ENCODE measurements at places on chromosomes 12 and 14.

DNA sequence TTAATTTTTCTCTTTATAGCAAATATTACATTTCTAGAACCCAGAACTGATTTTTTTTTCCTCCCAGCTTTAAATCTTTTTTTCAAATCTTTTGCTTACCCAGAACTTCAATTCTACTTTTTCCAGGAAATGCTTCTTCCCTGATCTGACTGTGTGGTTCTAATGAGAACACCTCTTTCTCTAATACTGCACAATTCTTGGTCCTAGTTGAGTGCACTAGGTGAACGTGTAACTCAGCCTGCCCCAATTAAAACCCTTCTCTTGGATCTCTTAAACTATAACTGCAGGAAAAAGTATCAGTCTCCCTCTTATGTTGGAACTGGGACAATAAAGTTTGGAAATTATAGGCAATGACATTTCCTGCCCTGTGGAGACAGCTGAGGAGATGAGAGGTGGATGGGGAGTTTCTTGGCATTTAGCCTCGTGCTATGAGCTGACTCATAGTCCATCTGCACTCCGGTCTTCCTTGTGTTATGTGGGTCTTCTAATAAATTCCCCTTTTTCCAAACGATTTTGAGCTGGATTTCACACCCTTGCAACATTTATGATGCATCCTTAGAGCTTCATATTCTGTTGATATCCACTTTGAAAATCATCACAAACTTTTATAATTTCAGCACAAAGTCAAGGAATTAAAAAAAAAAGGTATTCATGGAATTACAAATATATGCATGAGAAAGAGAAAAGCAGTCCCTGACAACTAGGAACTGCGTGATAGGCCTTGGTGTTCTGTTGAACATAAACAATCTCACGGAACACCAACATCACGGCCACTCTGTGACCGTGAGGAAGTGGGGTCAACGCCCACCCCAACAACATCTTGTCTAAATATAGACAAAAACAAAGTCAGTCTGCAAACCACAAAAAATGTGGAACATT, 52.4 kb downstream of the BRMS1L start:
- DNase-seq = no peak

- no peak for DNase-seq
Observed at GRCh38 chr14:100200311-100200710, 38.6 kb upstream of the YY1 start.

DNA sequence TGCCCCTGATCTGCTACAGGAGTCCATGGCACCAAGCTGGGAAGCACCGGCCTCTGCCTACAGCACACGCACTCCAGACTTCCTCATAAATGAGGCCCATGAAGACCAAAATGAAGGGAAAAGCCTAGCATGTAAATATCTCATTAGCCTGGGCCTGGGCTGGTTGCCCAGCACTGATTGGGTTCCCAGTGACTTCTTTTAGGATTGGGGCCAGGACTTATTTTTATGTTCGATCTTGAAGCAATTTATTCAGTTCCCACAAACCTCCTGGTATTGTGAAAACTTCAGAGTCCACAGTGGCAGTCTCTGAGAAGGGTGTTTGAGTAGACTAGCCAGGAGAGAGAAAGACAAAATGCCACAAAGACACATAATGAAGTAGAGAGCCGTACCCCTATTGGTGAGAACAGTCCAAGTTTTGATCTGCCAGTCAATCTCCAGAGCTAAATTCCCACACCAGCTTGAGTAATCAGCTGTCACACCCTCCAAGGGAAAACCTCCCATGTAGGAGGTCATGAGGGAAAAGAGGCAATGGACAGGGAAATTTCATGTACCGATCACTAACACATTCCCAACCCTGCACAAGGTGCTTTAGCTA, 78.2 kb downstream of the PHLDA1 start:
- no peak for DNase-seq

- no peak for DNase-seq
Observed at GRCh38 chr12:25293653-25294052, 42.9 kb upstream of the KRAS start.

DNA sequence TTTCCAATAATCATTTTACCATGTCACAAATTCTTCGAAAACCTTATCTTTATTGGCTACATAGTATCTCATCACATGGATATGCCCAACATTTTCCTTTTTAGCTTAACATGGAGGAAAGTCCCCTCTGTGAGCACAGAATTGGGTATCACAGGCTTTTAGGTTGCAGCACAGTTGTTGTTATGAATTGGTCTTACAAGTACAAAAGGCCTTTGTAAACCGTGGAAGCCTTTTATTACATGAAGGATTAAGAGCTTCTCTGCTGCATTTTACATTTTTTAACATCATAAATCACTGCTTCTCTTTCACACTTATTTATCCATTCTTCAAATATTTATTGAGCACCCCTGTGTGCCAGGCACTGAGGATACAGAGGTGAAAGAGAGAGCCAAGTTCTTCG, 26.2 kb downstream of the UBE3B start:
- no peak for DNase-seq

DNA sequence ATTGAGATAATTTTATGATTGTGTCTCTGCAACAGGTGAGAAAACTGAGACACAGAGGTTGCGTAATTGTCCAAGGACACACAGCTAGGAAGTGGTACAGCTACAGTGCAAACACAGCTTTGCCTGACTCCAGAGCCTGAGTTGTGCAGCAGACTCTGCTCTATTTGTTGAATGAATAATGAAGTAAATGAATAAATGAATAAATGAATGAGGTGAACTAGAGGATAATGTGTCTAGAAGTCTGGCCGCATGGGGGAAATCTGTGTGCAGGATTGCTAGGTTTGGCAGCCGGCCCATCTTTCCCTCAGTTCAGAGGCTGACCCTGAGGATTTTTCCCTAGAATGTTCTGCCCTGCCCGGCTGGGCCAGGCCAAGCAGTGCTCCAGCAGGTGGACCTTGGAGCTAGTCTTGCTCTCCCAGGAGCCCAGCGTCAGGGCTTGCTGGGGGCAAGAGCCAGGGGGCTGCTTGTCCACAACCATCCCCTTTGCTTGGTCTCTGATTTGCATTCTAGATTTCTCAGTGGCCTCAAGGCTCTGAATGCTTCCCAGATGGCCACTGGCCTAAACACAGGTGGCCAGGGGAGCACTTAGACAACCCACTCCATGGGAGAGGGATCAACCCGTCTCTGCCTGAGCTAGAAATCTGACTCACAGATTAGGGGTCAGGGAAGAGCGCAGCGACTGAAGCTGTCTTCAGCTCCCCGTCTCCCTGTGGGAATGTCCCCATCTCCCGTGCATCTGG, 225.2 kb downstream of the C12orf75 start:
- DNase-seq = no peak

DNA sequence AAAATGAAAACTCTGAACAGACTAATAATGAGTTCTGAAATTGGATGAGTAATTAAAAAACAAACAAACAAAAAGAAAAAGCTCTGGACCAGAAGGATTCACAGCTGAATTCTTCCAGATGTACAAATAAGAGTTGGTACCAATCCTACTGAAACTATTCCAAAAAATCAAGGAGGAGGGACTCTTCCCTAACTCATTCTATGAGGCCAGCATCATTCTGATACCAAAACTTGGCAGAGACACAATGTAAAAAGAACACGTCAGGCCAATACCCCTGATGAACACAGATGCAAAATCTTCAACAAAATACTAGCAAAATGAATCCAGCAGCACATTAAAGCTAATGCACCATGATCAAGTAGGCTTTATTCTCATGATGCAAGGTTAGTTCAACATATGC, 183.9 kb upstream of the CNOT2 start:
- DNase-seq = no peak

DNA sequence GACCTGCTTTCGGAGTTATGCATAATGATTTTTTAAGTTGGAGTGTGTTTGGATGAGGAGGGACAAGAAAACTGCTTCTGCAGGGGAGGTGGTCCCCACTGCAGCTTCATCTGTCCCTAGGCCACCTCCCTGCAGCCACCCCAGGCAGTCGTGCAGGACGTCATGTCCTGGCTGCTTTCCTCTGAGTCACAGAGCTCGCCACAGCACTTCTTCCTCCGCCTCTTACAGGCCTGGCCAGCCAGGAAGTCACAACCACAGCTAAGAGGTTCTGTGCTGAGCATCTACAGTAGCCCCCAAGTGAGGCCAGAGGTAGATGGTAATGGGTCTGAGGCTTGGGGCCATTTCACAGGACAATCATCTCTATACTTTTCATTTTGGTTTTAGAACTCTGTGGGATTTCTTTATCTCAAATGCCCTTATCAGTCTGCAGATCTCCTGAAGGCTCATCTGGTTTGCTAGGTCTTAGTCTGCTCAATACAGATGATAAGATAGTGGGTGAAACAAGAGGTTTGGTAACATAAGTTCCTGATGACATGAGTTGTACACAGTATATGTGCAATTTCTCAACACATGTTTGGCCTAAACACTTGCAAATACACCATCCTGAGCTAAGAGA, 106.4 kb downstream of the ARF6 start:
- DNase-seq = peak; percentile 87

DNA sequence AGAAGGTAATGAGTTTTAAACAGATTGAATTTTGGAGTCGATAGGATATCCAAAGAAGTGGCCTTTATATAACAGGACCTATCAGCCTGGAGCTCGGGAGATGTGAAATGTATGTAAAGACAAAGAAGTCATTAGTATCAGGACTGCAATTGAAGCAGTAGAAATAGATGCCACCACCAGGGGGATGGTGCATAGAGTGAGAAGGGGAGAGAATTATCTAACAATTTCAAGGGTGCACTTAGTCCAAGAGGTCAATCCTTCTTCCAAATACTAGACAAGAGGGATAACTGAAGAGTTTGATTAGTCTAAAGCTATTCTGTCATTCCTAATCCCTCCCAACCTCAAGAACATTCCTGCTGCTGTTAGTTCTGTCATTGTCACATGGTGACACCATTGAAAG, 127.8 kb downstream of the CFAP54 start:
- DNase-seq = no peak

- no peak for DNase-seq
Observed at GRCh38 chr14:94472842-94473241, 3.2 kb downstream of the SERPINA9 start.

DNA sequence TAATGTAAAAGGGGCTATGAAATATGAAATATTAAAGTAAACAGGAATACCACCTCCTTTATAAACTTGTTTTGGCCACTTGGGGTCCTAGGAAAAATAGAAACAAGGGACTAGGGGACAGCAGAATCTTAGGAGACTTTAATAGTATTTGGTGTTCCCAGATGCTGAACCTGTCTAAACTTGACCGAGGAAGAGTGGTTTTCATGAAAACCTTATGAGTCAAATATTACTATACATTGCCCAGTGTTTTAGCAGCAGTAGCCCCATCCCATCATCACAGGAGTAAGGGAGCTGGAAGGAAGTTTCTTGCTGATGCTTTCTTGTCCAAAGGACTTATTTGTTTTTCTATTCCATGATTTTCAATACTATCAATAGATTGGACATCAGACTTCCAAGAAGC, 177.5 kb upstream of the CAND1 start:
- no peak for DNase-seq

- no peak for DNase-seq
Observed at GRCh38 chr14:61382842-61383241, 61.5 kb downstream of the PRKCH start.

DNA sequence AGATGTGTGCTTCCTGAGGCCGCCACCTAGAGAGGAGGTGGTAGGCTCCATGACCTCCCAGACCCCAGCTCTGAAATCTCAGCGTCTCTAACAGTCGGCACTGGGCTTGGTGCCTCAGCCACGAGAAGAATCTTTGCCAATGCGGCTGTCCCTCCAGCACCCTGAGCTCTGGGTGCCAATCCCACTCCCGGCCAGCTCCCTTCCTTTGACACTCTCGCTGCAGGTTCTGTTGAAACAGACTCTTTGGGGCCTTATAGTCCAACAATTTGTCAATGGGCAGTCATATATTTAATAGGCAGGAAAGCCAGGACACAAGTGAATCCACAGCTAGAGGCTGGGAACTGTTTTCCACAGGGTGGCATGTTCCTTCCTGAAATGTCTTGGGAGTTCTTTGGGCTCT, 52.8 kb downstream of the PRMT8 start:
- DNase-seq = no peak

- DNase-seq = no peak
Observed at GRCh38 chr14:97129639-97130038, 332.5 kb downstream of the VRK1 start.

GRCh38 chr12:80293759-80294158, 150.3 kb upstream of the PTPRQ start:
- no peak for DNase-seq

- no peak for DNase-seq
Observed at GRCh38 chr12:82648259-82648909, 38.3 kb upstream of the TMTC2 start.

DNA sequence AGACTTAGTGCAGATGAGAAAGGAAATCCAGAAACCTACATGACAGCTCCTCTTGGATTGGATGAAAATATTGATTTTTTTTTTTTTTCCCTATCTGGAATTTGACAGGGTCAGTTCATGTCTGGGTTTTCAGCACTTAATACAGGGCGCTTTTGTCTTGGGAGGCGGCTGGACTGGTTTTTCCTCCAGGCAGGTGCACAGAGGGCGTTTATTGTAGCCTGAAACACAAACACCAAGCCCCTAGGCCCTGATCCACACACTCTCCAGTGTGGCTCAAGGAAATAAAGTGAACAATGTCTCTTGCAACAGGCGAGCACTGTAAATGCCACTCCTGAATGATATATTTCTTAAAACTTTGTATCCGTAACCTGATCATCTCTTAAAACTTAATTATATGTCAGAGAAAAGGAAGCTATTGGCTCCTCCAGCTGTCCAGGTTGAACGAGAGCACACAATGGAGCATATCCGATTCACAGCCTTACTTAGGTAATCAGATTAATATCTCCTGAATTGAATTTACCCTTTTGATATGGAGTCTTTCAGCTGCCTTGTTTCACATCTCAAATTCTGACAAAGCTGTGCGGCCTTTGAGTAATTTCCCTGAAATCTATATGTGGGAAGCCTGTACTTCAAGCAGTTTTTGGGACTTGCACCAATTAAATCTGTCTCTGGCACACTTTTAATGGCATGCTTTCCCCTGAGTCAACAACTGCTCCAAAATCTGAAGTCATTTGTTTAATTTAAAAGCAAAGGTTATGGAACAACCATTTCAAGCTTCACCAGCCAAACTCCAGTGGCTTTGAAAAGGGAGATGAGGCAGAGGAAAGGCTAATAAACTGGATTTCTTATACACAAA, 485.7 kb downstream of the ZFP36L1 start:
- no peak for DNase-seq

- DNase-seq = no peak
Observed at GRCh38 chr12:78376257-78376656, 488.3 kb upstream of the SYT1 start.

GRCh38 chr12:78060186-78060585, 229.5 kb downstream of the NAV3 start:
- DNase-seq = no peak

- DNase-seq = no peak
Observed at GRCh38 chr14:60815371-60815770, 80.8 kb downstream of the MNAT1 start.

- no peak for DNase-seq
Observed at GRCh38 chr14:21921453-21921852, 247.8 kb upstream of the OR4E1 start.
